H7 (cell line): ENCODE measurements at places on chromosomes 5 and 9.
A peak's percentile ranks its signal among the peaks of the same experiment; 100 is the strongest.

DNA sequence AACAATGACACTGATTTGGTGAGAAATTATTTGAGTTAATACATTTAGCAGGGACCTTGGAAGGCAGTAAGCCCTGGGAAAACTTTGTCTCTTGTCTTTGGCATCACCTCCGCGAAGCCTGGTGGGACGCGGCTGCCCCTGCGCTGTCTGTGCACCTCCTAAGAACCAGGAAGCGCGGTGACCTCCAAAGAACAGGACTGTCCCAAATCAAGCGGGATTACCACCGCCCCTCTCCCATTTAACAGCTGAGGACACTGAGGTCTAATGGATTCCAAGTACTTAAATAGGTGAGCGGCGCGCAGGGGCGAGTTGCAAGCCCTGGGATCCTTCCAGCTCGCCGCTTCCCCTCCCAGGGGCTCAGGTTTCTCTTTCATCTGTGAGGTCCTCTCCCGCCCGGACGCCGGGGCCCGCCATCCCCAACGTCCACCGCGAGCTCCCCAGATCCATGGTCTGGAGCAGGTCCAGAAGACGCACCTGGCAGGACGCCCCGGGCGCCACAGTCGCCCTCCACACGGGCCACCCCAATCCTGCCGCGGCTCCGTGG lies 432 bp downstream of the STARD4 start:
- peak; percentile 70 for DNase-seq

DNA sequence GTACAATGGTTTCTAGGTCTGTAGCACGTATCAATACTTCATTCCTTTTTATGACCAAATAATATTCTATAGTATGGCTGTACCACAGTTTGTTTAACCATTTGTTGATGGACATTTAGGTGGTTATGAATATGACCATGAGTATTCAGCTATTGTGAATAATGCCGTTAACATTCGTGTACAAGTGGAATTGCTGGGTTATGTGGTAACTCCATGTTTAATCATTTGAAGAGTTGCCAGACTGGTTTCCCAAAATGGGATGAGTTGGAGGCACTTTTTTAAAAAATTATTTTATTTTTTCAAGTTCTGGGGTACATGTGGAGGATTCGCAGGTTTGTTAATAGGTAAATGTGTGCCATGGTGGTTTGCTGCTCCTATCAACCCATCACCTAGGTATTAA lies 4.6 kb downstream of the SNX2 start:
- DNase-seq, result no peak

- peak; percentile 78 for DNase-seq
These were observed 52.9 kb downstream of the C9orf50 start for GRCh38 chr9:129567842-129568559.

DNA sequence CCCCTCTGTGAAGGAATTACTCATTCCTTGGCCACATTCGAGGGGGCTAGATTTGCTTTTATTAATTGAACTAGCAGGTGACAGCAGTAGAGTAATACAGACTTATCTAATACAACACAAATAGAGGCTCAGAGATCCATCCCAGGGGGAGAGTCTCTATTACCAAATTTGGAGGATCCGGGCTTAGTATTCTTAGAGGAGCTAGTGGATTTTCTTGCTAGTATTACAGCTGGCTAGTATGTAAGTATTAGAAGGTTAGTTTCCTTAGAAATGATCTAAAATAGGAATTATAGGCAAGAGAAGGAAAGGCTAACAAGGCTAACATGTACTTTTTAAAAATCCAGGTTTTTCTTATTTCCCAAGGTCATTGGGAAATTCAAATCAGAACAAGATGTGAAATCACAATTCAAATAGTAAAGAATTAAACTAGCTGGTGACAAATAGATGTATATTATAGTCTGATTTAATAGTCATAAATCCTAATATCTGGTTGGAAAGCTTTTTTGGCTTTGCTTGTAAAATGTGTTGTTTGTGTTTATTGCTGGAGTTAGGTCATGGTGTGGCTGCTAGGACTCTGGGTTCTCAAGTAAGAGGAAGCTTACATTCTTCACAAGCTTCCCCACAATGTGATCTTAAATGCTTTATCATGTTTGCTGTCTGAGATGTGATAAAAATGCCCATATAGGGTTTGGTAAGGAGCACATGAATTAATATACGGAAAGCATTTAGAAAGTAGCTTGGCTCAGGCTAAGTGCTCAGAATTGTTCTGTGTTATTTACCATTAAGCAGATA lies 160.4 kb upstream of the MPDZ start:
- no peak for DNase-seq

GRCh38 chr5:73764586-73764985 lies 138.6 kb downstream of the ARHGEF28 start:
- DNase-seq, result no peak

GRCh38 chr5:144108131-144108530 lies 62.3 kb downstream of the YIPF5 start:
- no peak for DNase-seq

DNA sequence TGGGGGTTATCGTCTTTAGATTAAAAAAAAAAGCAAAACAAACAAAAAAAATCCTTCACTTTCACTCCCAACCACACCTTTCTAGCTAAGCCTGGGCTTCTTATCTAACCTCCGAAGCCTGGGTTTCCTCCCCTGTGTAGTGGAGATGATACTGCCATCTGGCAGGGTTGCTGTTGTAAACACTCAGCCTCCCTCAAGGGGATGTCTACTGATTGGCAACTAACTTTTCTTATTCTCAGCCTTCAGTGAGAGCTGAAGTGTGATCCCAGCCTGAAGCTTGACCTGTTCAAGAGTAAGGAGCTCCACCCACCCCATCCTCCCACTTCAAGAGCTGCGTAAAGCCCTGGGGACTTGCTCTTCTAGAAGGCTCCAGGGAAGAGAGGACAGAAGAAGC lies 21.5 kb upstream of the WWC1 start:
- peak; percentile 46 for DNase-seq

DNA sequence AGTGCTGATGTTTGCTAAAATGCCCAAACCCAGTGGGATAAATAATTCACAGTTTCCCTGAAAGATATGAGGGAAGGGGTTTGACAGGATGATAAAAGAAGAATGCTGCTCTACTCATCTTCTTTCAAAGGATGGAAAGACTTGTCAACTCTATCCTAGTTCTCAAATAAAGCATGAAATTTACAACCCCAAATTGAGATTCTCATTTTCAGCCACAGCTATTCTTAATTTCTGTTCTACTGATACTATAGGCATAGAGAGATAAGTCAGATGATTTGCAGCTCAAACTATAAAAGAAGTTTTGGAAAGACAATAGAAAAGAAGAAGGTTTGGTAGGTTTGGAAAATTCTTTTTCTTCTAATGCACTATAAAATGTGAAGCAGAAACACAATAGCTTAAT lies 542.6 kb downstream of the CSNK1G3 start:
- DNase-seq, result no peak

DNA sequence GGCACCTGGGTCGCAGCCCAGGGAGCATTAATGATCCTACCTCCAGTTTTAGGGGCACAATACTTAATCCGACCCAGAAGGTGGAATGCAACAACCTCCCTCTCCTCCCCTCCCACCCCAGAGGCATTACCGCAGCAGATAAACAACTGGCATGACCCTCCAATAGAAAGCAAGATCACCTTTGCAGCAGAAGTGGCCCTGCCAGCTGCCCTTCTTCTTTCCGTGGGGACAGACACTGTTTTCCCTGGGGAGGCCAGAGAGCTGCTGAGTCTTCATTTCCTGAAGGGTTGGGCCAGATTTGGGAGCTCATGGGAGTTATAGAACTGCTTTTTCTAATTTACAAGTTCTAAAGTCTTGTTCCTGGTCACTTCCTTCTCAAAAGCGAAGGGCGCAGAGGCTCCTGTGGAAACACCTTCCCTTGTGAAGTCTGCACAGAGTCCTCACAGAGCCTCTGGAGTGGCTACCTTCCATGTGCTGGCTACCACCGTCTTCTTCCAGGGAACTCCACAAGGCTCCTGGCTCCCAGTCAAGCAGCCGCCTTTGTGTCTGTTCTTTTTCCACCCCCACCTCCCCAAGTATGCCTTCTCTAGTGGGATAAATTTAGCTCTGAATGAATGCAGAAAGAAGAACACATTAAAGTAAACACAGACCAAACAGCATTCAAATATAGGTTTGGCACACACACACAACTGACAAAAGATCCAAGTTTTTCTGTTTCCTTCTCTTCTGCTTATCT lies 8.0 kb upstream of the PALM2AKAP2 start:
- DNase-seq, result no peak

DNA sequence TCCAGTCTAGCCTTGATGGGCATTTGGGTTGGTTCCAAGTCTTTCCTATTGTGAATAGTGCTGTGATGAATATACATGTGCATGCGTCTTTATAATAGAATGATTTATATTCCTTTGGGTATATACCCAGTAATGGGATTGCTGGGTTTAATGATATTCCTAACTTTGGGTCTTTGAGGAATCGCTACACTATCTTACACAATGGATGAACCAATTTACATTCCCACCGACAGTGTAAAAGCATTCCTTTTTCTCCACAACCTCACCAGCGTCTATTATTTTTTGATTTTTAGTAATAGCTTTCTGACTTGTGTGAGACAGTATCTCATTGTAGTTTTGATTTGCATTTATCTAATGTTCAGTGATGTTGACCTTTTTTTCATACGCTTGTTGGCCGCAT lies 1040.1 kb downstream of the MAT2B start:
- no peak for DNase-seq

- no peak for DNase-seq
These were observed 363.9 kb downstream of the AGTPBP1 start for GRCh38 chr9:85377731-85378289.
